ENCODE measurements at places on chromosomes 12 and 14. TPM values are rescaled to one million over a fixed set of nuclear protein-coding genes. Genes with fewer than 3 reads are reported as not detected.

DNA sequence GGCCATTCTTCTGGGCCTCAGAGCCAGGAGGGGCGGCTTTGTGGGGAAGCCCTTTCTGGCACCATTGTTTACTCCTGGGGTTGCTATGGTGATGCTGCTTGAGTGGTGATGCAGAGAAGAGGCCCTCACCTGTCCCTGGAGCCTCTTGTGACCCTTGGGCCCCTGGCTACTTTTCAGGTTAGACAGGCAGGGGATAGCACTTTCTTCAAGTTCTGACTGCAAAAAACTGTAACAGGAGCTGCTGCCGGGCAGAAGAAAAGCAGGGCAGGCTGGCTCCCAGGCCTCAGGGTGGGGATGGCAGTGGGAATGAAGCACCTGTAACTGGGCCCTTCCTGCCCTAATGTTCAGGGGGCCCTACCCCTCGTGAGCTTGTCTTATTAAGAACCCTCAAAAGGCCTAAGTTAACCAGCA, at the start of gene TEX52:
Gene TEX52, minus strand, starts transcription at position 19 of the 411 bp plus-strand sequence. Its CDS starts 13 bp downstream, at position 6.
- peak; percentile 75 for DNase-seq

DNA sequence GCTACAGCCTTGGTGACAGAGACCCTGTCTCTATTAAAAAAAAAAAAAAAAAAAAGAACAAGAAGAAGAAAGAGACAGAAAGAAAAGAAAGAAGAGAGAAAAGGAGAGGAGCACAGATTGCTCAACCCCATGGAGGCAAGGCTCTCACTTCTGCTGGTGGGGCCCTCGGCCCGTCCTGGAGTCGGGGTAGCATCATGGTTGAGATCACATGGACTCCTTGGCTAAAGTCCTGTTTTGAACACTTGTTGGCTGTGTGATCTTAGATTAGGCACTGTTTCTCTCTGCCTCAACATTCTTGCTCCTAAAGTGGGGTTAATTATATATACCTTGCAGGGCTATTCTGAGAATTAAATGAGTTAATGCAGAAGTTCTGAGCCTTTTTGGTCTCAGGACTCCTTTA, 207.7 kb downstream of the CACNA1C start:
- no peak for DNase-seq

- DNase-seq, result no peak
Measured at GRCh38 chr14:54129850-54130640, 173.4 kb upstream of the BMP4 start.

DNA sequence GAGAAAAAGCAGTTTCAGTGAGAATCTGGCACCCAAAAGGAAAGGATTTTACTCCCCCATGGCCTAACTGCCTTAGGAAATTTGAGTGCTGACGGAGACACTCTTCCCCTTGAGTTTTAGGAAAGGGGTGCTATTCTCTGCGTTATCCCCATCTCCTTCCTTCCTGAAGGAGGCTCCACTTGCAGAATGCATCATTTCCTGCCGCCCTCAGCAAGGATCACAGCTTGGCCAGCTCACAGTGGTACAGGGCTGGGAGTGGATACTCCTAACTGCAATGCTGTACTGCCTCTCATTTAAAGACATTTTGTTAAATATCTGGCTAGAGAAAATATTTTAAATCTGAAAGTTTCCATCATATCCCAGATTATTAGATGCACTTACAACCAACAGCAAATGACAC, 33.0 kb downstream of the RDH12 start:
- no peak for DNase-seq

- DNase-seq, result no peak
Measured at GRCh38 chr14:67814821-67815220, 1.6 kb downstream of the ZFYVE26 start.

Gene B4GALNT3
- total RNA-seq, result 12.5 TPM

Gene LRP1-AS
- total RNA-seq, result not detected

GRCh38 chr12:123286652-123287373, 15.2 kb upstream of the CDK2AP1 start:
- DNase-seq, result no peak

DNA sequence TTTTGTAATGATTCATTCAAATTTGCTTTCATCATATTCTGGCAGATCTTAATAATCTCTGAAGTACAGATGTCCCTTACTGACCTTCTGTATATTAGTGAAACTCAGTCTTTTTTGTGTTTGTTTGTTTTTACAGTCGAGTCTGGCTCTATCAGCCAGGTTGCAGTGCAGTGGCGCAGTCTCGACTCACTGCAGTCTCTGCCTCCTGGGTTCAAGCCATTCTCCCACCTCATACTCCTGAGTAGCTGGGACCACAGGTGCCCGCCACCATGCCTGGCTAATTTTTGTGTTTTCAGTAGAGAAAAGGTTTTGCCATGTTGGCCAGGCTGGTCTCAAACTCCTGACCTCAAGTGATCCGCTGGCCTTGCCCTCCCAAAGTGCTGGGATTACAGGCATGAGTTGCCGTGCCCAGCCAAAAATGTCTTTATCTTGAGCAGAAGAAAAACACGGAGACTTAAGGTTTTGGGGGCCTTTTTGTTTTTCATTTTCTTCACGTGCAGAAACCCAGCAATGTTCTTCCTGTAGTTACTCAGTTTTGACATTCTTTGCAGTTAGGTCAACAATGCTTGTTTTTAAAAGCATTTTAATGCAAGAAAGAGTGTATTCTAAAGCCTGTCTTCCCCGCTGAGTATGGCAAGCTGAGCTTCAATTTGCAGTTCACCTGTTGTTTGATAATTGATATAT, 79.5 kb downstream of the FAR2 start:
- no peak for DNase-seq

Gene EMP1
- total RNA-seq, result 431 TPM

- DNase-seq, result no peak
Measured at GRCh38 chr12:85519163-85519562, 239.1 kb downstream of the ALX1 start.

- no peak for DNase-seq
Measured at GRCh38 chr12:108975024-108975593, 45.8 kb downstream of the SVOP start.

Gene VRK1
- 15.8 TPM for total RNA-seq

Gene CCDC184
- 2.0 TPM for total RNA-seq

DNA sequence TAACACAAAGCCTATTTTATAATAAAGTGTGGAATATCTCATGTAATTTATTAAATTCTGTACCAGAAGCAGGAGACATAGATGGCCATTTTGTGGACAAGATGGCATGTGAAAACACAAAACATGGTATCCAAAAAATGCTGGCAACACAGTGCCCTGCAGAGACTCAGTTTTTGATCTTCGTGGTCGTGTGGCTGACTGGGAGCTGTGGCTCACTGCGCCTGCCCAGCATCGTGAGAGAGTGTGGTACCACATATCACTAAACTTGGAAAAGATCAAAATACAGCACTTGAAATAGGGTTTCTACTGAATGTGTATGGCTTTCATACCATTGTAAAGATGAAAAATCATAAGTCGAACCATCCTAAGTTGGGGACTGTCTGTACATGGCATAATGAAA, 43.0 kb upstream of the MANSC4 start:
- no peak for DNase-seq

GRCh38 chr12:1173781-1174617, 183.0 kb downstream of the ERC1 start:
- no peak for DNase-seq

- DNase-seq, result no peak
Measured at GRCh38 chr14:104794631-104794992, 936 bp downstream of the AKT1 start.

DNA sequence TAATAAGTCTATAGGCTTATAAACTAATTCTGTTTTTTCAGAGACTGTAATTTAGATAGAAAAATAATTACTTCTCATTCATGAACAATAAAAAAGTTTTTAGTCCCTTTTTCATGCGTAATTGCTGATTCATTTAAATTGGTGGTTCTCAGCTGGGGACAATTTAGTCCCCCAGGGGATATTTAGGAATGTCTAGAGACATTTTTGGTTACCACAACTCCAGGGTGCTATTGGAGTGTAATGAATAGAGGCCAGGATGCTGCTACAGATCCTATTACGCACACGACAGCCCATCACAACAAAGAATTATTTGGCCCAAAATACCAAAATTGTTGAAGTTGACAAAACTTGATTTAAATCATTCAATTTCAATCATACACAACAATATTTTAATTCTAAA, 22.8 kb upstream of the VCPKMT start:
- DNase-seq, result no peak

Gene GPX2
- total RNA-seq, result 8.4 TPM

- DNase-seq, result no peak
Measured at GRCh38 chr12:62646566-62646965, 179.9 kb downstream of the MON2 start.

Gene LHX5
- total RNA-seq, result not detected

Gene NTN4
- total RNA-seq, result 83.2 TPM

GRCh38 chr14:37340353-37340752, 142.6 kb downstream of the MIPOL1 start:
- DNase-seq, result no peak

GRCh38 chr12:117032593-117033381, 66.4 kb downstream of the TESC start:
- peak; percentile 81 for DNase-seq

DNA sequence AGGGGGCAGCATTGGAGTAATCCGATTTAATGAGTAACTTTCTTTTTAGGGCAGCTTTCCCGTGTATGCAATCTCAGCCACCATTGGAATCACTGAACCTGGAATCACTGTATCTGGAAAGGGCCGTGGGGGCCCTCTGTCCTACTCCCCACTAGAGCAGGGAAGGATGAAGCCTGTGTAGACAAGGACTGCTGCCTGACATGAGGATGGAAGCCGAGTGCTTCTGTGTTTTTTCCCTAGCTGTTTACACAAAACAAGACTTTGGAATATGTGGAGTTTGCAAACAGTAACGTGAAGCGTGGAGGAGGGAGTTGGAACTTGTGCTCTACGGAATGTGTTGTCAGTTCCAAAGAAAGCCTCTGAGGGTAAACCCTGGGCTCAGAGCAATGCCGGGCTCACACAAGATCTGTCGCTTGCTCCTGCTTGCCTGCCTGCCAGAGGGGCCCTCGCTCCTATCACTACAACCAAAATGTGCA, 32.4 kb upstream of the HDAC7 start:
- DNase-seq, result peak; percentile 62

- no peak for DNase-seq
Measured at GRCh38 chr12:62787611-62788010, 147.3 kb downstream of the PPM1H start.

Gene TAS2R7
- not detected for total RNA-seq

Gene AGAP2
- 3.7 TPM for total RNA-seq

DNA sequence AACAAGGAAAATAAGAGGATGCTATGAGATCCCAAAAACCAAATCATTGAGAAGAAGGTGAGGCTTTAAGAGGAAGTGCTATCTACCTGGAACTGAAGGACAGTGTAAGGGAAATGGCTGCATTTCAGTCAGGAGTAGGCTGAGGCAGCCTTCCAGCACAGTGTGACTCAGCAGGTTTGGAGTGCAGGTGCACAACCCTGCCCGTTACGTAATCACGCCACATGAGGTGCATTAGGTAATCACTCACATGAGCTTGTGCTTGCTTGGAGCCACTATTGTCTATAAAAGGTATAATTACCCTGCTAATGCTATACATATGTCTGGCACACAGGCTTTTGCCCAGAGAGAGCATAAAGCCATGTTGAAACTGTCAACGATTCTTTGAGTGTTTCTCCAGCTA, 74.9 kb downstream of the DIO2 start:
- DNase-seq, result no peak

DNA sequence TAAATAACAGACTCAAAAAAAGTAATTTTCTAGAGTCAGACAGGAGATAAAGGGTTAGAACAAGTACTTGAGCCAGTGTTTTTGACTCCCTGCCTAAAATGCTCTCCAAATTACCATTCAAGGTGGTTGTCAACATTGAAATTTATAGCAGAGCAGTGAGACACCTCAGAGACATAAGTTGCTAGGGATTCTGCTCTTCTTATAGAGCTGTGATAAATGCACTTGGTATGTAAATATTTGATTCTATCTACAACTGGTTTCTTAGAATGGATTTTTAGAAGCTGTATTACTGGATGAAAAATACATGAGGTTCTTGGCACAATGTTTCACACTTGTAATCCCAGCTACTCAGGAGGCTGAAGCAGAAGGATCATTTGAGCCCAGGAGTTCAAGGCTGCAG, 83.9 kb upstream of the OSBPL8 start:
- DNase-seq, result no peak

GRCh38 chr12:21451529-21451928, 14.1 kb downstream of the PYROXD1 start:
- no peak for DNase-seq

- no peak for DNase-seq
Measured at GRCh38 chr14:75514673-75515628, 7.3 kb upstream of the BATF start.

- no peak for DNase-seq
Measured at GRCh38 chr14:90536092-90536491, 139.3 kb downstream of the CALM1 start.

- DNase-seq, result no peak
Measured at GRCh38 chr12:102437511-102437910, 42.9 kb downstream of the IGF1 start.

GRCh38 chr12:106387848-106388377, 30.4 kb downstream of the POLR3B start:
- no peak for DNase-seq

DNA sequence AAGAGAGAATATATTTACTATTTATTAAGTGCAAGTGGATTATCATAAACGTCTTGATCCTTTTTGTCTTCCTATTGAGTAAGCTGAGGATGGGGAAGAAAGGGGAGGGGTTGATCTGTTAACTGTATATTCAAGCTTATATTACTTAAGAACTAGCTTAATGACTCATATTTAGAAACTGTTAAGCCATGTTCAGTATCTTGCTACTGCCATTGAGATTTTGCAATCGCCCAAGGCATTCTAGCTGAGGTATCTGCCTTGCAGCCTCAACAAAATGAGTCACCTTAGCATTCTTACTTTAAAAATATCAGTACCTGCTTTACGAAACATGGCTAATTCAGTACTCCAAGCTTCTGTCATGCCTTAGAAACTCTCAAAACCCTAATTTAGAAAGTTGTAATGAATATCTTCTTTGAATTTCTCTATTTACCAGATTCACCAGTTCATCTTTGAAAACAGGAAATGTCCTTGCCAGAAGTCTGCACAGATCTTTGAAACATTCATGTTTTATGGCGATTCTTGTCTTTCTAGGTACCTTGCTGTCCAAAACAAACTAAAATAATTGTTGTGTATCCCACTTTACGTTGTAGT, 76.1 kb downstream of the ALG10B start:
- no peak for DNase-seq

- no peak for DNase-seq
Measured at GRCh38 chr12:116266168-116266601, 11.3 kb downstream of the MED13L start.

DNA sequence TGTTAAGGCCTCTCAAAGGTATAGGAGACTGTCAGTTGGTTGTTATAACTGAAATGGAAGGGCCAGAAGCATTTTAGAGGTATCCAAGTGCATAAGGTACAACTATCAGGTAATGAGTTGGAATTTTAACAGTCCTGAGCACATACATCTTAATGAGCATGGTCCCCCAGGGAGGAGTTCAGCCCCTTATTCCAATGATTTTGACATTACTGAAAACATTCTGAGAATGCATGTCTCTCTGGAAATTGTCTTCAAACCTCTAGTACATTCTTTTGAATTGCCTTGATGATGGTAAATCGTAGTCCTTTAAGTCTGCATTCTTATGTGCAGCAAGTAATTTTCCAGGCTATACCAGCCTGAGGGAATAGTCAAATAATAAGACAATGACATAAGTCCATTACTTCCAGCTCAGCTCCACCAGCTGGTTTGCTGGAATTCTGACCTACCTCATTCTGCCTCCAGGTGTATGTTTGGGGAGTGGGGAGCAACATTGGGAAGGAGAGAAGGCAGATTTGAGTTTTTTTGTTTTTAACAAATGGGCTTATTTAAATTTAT, 239.2 kb downstream of the MSRB3 start:
- DNase-seq, result no peak

GRCh38 chr12:122350141-122350848, 72.2 kb downstream of the CLIP1 start:
- no peak for DNase-seq
